Kidney epithelial cell (primary cell): ENCODE measurements at places on chromosomes 4 and X.

DNA sequence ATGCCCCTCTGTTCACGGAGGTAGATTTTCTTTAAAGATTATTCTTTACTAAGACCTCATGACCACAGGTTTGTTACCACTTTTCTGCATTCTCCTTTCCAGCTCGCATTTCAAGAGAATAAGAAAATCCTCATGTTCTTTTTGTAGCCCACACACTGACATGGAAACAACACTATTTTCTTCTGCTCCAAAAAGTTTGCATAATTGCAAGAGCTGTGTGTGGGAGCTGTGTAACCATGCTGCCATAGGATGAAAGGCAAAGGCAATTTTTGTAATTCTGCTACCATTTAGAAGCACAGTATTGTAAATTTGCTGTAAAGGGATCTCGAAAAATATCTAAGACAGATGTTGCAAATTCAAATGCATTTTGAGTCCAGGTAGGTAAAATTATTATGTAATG, 302.4 kb upstream of the EMCN start:
- DNase-seq = no peak

DNA sequence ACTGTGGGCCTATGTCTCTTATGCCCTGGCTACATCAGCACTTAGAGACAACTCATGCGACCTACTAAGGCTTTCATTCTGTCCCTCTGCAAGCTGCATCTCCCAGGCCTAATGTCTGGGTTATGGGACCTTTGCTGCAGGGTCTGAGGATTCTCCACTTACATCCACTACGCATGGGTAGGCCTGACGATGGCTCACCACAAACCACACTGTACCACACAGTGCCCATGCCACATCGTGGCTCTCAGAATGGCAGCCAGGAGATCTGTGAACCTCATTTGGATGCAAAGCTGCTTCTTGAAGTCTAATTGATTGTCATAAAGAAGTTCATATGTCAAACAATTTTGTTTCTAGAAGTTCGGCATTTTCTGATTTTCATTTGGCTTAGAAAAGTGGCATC, 84.6 kb upstream of the BEND4 start:
- no peak for DNase-seq

- no peak for DNase-seq
Observed at GRCh38 chr4:141614878-141615586, 21.4 kb upstream of the IL15 start.

DNA sequence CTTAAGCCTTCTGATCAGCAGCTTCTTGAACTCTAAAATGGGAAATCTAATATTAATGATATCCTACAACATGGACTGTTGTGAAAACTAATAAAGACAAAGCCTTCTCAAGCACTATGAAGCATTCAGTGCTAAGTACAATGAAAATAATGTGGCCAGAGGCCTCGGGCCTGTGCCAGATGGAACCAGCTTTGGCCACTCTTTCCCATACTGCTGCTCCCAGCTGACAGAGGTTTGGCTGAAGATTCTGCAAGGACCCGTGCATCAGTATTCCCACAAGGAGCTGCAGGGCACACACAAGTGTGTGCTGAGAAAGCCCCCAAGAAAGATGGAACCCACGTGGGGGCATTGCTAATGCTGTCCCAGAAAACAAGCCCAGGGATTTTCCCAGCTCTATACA, 60.5 kb upstream of the RPL34 start:
- DNase-seq = no peak

DNA sequence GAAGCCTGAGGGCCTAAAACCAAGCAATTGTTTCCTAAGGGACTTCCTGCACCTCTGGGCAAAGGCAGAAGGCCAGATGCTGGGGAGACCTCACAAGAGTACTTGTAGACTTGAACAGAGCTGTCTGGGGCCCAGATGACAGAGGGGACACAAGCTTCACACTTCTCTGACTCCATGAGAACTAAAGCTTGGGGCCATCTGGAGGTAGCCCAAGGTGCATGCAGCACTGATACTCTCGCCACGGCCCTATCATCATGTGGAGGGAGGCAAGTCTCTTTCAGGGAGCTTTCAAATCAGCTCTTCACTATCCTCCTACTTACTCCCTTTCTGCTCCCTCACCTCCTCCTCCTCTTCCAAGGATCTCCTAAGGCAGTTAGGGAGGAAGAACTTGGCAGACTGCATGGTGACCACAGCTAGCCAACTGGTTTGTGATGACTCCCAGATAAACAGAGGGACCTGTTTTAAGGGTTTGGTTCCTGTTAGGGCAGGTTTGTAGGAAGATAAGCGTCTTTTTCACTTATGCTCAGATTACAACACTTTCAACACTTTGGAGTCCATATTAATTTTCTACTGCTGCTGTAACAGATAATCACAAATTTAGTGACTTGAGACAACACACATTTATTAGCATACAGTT, 23.8 kb downstream of the MSL3 start:
- no peak for DNase-seq

GRCh38 chrX:120662662-120663061, 32.8 kb upstream of the C1GALT1C1 start:
- no peak for DNase-seq

GRCh38 chr4:146488495-146489174, 33.1 kb downstream of the SLC10A7 start:
- no peak for DNase-seq

DNA sequence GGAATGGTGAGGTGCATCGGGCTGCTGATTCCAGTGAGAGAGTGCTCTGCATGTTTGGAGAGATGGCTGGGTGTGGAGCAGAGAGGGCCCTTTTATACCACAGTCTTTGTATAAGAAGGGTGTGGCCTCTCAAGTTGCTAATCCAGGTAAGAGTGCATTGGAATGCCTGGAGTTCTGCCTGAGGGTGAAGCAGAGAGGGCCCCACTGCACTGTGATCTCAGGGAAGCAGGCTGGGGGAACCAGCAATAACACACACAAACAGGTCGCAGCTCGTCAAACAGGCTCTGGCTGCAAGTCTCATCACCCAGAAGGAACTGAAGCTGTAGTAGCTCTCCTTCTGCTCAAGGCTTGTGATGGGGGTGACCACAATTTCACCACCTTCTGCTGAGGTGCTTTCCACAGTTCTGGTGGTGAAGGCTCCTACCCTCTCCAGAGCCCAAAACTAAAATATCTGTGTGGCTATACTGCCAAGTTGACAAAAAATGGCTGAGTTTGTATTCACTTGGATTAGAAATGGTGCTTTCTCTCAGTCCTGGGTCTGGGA, 687.4 kb upstream of the HS3ST1 start:
- no peak for DNase-seq

DNA sequence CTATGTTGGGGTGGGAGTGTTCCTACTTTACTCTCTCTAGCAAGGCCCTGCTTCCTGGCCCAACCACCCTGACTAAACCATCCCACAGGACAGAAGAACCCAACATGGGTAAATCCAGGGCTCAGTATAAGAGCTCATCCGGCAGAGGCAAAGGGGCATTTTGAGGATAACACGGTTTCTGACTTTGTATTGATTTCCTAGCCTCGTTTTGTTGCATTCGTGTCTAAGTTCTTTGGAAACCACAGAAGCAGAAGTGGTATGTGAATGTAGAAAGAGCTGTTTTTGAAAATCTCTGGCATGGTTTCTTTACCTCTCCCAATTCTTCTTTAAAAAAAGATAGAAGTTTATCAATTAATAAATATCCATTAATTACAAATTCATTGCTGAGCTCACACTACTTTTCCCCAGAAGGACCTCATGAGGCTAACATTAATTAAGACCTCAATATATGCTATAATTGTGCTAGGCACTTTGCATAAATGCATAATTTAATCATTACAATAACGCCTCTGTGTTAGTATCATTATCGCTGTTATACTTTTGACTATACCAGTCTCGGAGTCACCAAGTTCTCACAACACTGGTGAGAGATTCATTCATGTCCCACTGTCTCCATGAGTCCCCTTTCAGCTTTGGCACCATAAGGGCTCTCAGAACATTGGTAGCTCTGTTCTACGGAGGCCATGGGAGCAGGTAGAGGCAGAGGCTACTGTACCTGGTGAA, 5.8 kb upstream of the CLNK start:
- no peak for DNase-seq
